ENCODE measurements at places on chromosomes 7 and 10.

GRCh38 chr10:132684164-132684891, 101.6 kb downstream of the NKX6-2 start:
- peak; percentile 14 for DNase-seq

DNA sequence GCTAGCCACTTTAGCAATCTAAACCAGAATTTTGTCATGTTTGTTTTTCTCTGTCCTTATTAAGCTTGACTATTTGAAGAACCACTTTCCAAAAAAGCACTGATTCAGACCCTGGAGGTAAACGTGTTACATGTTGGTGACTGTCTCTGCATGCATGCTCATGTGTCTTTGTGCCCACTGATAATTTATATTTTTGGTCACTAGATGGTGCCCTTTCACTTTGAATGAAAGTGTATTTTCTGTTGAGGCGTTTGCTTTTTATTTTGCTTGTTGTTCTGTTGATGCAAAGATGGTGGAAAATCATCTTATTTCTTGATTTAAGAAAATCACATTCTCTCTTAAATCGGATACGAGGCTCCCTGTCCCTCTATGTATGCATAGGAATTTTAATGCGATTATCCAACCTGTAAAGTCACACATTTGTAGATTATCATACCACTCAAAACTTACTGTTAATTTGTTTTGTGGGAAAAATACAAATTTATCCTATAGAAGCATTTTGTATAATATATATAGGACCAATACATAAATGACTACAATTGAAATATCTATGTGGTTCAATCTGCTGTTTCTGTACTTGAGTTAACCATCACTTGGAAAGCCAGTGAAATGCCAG, 269.3 kb downstream of the BICC1 start:
- peak; percentile 2 for DNase-seq

- no peak for DNase-seq
These were observed 33.8 kb upstream of the C10orf120 start for GRCh38 chr10:122733443-122733842.

DNA sequence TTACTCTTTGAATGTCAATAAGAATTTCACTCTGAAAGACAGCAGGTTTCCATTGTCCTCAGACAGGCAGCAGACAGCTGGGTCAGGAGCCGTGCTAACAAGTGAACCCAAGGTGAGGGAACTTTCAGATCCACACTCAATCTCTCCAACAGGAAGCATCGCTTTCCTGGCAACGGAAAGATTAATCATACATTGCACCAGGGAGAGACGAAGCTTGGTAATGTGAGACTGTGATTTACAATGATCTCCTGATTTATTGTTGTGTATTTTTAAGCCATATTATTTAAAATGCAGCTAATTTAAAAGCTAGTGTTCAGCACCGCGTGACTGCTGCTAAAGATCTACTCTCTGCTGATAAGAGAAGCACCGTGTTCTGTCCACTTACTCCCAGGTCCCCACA, 17.5 kb upstream of the NOM1 start:
- DNase-seq = no peak

DNA sequence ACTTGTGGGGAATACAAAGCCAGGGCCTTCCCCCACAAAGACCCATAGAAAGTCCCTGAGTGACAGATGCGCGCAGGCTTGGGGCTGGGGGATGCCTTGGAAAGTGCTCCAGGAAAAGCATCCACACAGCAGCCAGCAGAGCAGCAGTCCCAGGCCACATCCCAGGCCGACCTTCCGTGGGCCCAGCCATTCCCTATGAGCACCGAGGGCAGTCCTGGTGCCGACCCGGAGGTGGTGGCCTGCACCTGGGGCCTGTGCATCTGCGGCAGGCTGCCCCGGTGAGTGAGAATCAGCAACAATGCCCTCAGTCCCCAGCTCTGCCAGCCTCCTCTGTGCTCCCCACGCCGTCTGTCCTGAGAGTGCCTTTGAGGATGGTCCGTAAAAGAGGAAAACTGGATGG, 26.4 kb downstream of the ASB13 start:
- no peak for DNase-seq

- DNase-seq = no peak
These were observed 69.8 kb upstream of the WAC start for GRCh38 chr10:28463141-28463540.

- DNase-seq = no peak
These were observed 7.8 kb downstream of the ICA1 start for GRCh38 chr7:8254215-8254614.

DNA sequence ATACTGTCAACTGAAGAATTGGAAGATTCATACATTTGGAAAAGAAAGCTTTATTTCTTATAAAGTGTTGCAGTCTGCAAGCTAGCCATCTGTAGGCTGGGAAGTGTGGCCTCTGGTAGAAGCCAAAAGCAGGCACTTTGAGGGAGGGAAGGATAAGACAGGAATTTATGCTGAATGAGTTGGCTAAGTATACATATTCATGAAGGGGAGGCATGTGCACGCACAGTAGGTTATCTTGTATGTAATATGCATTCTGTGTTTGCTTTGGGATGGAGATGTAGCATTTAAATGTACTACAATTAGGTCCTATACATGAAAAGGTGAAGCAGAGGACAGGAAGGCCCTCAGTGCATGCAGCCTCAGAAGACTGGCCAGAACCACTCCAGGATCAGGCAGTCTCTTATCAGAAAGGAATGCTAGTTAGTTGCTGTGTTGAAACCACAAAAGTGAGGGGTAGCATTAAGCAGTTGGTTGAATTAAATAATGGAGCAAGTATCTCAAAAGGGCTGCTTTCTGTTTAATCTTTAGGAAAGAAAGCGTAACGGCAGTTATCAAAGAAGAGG, 40.9 kb downstream of the MYO3A start:
- no peak for DNase-seq

GRCh38 chr7:139854803-139855497, 25.9 kb downstream of the TBXAS1 start:
- no peak for DNase-seq

Measured in effector memory CD8-positive, alpha-beta T cell (primary cell).